K562 (cell line): ENCODE measurements at places on chromosomes 6 and 20. TPM values are rescaled to one million over a fixed set of nuclear protein-coding genes. Genes with fewer than 3 reads are reported as not detected.

DNA sequence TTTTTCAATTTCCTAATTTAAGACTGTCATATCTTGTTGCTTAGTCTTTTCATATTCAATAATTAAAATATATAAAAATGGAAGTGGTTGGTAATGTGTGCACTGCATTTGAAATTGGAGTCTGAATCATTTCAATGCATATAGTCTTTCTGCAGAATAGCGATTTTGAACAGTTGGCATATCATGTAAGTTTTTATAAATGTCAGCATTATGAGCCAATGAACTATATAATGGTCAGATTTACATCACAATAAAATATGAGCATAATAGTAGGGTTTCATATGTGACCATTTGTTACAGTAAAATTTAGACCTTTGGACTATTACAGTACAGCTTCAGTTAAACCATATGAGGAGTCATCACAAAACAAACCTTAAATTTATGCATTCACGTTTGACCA lies 4.3 kb downstream of the RAB32 start:
- H3K36me3 ChIP-seq, result no peaks in the 10 kb centered on the region
- H3K4me1 ChIP-seq, result peaks cover 15% of the 10 kb centered on the region
- no peak overlapping the region for H3K4me3 ChIP-seq
- no peak overlapping the region for H3K27ac ChIP-seq
- no peaks in the 10 kb centered on the region for H3K27me3 ChIP-seq
- no peak for DNase-seq

DNA sequence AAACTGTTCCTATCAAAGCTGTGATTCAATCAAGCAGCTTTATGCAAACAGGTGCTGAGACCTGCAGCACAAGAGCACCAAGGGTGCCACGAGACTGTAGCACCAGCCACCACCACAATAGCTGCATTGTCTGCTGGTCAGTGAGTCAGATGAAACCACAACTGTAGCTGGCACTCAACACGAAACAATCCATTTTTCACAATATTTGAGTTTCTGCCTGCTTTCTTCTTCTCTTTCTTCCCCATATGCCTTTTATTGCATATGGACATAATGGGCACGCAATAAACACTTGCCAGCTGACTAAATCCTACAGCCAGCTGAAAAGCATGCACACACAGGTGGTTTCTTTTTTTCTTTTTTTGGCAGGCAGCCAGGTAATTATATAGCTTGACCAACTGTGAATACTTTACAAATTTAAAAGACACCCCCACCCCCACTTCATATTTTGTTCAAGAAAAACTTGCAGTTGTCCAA lies 16.6 kb downstream of the SLC2A12 start:
- H3K4me1 ChIP-seq, result no peaks in the 10 kb centered on the region
- H3K27me3 ChIP-seq, result no peaks in the 10 kb centered on the region
- H3K36me3 ChIP-seq, result no peaks in the 10 kb centered on the region

DNA sequence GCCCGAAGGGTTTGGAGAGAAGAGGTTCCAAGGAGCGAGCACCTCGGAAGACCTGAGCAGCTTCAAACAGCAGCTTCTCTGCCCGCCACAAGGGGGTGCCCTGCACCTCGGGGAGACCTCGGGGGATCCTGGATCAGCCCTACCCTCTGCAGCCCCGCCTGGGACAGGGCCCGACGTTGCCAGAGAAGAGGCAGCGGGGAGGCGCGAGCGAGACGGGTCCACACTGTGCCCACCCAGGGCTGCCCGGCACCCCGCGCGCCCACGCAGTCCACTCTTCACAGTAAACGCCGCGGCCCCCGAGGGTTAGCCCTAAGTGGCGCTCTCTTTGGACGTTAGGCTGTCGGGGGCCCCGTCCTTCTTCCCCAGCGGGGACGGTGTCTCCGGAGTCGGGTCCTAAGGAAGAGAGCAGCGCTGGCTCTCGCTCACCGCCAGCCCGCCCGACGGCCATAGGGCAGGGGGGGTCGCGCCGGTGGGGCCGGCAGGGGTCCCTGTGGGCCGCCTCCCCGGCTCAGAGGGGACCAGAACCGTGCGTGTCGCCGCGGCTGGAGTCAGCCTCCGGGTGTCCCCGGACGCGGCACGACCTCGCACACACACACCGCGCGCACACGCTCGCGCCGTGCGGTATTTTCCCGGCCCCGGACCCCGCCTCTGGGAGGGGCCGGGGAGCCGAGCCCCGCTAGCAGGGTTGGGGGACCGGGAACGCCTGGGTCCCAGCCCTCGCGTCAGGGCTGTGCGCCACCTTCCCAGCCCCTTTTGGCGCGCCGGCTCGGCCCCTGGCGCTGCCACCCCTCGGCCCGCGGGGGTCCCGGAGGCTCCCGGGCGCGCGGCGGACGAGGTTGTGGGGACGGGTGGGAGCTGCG lies 929 bp downstream of the CDH22 start:
- H3K27me3 ChIP-seq, result peaks cover 78% of the 10 kb centered on the region
- no peaks in the 10 kb centered on the region for H3K4me1 ChIP-seq
- H3K4me3 ChIP-seq, result peak overlapping the region; percentile 31; the same call in 1 of the 2 replicates
- DNase-seq, result peak; percentile 91
- no peaks in the 10 kb centered on the region for H3K36me3 ChIP-seq

DNA sequence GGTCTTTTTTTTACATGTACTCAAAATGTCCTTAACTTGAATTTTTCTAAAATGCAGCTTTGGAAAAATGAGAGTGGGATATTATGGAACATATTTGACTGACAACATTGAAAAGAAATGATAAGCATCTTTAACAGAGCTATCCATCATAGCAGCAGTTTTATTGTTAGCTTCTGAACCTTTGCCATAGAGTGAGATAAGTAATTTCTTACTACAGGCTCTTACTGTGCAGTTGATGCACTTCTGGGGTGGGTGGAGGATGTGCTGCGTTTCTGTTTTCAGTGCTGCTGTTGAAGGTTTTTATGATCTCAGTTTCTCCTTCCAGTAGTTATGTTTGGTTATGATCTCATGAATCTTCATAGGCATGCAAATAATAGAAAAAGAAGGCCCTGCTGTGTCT lies 267.0 kb downstream of the TMEM242 start:
- H3K4me3 ChIP-seq, result no peak overlapping the region
- no peaks in the 10 kb centered on the region; the same call in 2 of the 3 replicates for H3K36me3 ChIP-seq
- H3K27me3 ChIP-seq, result no peaks in the 10 kb centered on the region

FLRT3 gene
- 0.04 and 0.07 TPM in 2 replicates for total RNA-seq

DNA sequence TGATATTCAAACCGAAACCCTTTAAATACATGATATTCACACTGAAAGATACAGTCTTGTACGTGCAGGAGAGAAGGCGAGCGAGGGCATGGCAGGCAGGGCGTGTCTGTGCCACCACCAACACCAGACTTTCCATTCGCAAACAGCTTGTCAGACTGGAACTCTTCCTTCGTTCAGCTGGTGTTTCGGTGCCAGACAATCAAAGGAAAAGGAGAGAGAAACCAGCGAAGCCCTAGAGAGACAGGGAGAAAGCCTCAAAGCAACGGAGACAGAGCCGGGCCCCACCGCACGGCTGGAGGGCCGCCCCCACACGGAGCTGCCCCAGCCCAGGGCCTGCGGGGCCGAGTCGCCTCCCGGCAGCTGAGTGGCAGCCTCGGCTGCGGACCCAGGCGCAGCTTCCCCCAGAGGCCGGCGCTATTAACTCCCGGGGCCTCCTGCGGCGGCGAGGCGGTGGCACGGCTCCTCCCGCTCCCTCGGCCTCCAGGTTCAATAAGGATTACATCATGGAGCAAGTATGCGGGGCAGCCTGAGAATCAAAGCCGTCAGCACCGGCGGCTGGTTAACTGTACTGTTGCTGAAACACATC lies 32.1 kb upstream of the NR2E1 start:
- H3K36me3 ChIP-seq, result no peaks in the 10 kb centered on the region
- no peak overlapping the region for H3K27ac ChIP-seq
- peak; percentile 36 for DNase-seq
- H3K4me3 ChIP-seq, result 0 out of 2 replicates have a peak overlapping the region, but pooled peaks have one; percentile 12

DNA sequence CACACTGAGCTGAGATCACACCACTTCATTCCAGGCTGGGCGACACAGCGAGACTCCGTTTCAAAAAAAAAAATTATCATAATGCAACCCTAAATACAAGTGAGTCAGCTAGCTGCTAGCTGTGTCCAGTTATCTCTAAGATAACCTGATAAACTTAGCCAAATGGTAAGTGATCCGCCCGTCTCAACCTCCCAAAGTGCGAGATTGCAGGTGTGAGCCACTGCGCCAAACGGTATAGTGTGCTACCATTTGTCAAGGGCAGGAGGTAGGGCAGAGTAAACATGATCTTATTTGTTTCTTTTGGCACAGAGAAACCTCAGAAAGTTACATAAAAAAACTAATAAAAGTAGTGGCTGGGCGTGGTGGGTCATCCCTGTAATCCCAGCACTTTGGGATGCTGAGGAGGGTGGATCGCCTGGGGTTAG lies 4.7 kb upstream of the C6orf132 start:
- DNase-seq, result no peak
- peaks cover 27% of the 10 kb centered on the region for H3K27me3 ChIP-seq
- H3K4me1 ChIP-seq, result peaks cover 24% of the 10 kb centered on the region
- H3K4me3 ChIP-seq, result no peak overlapping the region

DNA sequence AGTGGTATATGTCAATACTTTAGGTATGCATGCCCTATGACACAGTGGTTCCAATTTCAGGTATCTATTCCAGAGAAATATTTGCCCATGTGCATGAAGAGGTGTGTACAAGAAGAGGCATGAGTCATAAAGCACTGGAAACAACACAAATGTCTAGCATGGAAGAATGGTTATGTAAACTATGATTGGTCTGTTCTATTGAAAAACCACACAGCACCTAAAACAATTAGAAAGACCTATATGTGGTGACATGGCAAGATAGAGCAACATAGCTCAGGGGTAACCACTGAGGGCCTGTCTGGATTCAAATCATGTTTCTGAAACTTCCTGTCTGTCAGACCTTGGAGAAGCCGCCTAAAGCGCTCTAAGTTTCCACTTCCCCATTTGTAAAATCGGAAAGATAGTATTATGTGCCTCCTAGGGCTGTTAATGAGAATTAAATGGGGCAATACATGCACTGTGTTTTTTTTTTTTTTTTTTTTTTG lies 76.0 kb upstream of the SHLD1 start:
- H3K4me1 ChIP-seq, result peaks cover 6% of the 10 kb centered on the region; the same call in 1 of the 2 replicates
- H3K27ac ChIP-seq, result peak overlapping the region; percentile 8; the same call in 1 of the 3 replicates
- DNase-seq, result peak; percentile 28
- no peaks in the 10 kb centered on the region for H3K36me3 ChIP-seq
- H3K4me3 ChIP-seq, result no peak overlapping the region
- no peaks in the 10 kb centered on the region for H3K27me3 ChIP-seq

GRCh38 chr6:168369786-168370185 lies 50.2 kb upstream of the DACT2 start:
- H3K4me3 ChIP-seq, result no peak overlapping the region
- H3K36me3 ChIP-seq, result no peaks in the 10 kb centered on the region
- H3K27me3 ChIP-seq, result peaks cover 30% of the 10 kb centered on the region
- DNase-seq, result no peak
- H3K27ac ChIP-seq, result no peak overlapping the region
- peaks cover 10% of the 10 kb centered on the region for H3K4me1 ChIP-seq

GRCh38 chr6:98107801-98108200 lies 726.6 kb upstream of the POU3F2 start:
- DNase-seq, result no peak
- H3K27me3 ChIP-seq, result no peaks in the 10 kb centered on the region
- no peak overlapping the region for H3K4me3 ChIP-seq
- H3K27ac ChIP-seq, result no peak overlapping the region

DNA sequence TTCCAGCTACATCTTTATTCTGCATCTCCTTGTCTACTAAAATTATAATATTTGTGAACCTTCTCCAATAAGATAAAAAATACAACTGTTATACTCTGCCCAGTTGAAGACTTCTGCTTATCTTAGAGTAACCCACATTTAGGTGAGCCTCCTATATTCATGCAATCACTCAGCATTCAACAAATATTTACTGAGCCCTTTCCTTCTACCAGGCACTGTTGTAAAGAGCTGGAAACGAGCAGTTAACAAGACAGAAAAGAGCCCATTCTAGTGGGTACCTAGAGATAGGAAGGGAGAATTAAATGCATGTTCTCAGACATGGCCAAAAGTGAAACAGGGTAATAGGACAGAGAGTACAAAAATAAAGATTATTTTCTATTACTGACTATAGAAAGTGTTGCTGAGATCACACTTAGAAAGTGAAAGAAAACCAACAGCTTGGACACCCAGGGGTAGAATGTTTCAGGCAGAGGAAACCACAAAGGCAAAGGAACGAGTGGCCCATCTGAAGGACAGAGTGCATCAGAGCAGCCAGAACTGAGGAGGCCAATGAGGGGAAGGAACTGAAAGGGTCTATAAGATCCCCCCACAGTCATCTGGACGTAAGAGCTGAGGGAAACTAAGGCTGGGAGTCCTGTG lies 50.8 kb upstream of the SMLR1 start:
- H3K4me3 ChIP-seq, result no peak overlapping the region
- H3K27ac ChIP-seq, result no peak overlapping the region
- no peaks in the 10 kb centered on the region for H3K4me1 ChIP-seq

DNA sequence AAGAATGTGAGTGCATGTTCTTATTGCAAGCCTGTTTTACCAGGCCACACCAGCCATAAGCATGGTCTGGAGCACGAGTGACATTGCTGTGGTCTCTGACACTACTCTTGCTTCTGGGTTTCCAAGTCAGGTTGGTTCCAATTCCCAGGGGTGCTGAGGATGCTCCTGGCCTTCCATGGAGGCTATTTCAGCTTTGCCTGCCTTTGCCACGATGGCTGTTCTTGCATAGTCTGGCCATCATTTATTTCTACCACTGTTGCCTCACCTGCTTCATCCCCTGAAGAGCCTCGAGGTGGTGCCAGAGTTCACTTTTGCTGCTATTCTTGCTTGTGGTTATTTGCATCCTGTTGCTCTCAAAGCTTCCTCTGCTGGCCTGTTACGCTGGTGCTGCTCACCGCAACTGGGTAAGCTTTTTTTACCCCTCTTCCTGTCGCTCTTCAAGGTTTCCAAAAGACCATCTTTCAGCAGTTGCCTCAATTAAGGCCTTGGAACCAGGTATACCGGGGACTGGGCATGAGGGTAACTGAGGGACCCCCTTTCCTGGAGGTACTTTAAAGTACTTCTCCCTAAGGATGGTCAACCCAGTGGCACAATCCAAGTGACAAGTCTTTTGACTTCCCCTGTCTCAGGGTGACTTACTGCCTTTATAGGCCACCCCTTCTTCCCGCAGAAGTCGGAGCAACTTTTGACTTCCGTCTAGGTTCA lies 64.5 kb downstream of the AKAP7 start:
- no peak for DNase-seq
- H3K36me3 ChIP-seq, result no peaks in the 10 kb centered on the region
- no peaks in the 10 kb centered on the region for H3K27me3 ChIP-seq
- no peaks in the 10 kb centered on the region for H3K4me1 ChIP-seq

PRL gene
- total RNA-seq, result not detected in 2 replicates

DNA sequence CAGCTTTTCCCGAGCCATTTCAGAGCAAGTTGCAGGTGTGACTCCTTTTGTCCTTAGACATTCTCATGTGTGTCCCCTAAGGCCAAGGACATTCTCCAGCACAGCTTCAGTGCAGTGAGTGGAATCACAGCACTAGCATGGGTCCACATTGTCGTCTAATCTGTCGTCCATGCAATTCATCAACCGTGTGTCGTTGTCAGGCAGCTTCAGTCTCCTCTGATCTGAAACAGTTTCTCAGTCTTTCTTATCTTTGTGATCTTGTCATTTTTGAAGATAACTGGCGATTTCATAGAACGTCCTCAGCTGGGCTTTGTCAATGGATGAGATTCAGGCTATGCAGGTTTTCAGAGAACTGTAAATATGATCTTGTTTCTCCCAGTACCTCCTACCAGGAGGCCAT lies 31.7 kb downstream of the CST2 start:
- H3K4me1 ChIP-seq, result no peaks in the 10 kb centered on the region
- H3K36me3 ChIP-seq, result no peaks in the 10 kb centered on the region
- no peaks in the 10 kb centered on the region for H3K27me3 ChIP-seq
- no peak for DNase-seq
- H3K27ac ChIP-seq, result no peak overlapping the region
